ENCODE measurements at places on chromosomes 4 and X.

DNA sequence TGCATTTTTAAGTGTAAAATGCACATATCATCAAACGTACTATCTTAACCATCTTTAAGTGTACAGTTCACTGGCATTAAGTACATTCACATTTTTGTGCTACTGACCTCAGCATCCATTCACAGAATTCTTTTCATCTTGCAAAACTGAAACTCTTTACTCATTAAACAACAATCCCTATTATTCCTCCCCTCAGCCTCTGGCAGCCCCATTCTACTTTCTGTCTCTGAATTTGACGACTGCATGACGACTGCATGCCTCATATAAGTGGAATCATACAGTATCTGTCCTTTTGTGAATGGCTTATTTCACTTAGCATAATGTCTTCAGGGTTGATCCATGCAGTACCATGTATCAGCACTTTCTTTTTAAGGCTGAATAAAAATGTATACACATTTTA lies 38.7 kb downstream of the CNKSR2 start:
- peak; percentile 64 for DNase-seq

- no peak for DNase-seq
Measured at GRCh38 chr4:109040441-109040840, 262.0 kb downstream of the COL25A1 start.

DNA sequence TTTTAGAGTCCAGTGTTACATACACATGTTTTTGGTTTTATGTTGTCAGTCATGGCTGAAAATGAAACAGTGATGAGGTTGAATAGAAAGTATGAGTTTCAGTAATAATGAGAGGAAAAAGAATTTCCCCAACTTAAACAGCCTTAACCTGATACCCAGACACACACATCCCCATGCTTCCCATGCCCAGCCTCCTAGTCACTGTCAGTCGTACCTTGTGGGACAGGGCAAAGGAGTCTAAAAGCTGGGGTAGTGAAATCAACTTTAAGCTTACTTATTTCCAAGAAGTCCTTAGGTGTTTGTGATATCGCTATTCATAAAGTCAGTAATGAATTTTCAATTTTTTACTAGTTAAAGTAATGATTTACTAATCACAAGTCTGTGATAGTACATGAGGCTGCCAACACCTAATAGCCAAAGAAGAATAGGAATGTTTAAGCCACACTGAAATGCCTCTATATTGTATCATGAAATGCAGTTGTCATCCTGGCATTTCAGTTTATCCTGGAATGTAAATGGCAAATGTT lies 24.3 kb upstream of the GPR34 start:
- DNase-seq, result no peak

DNA sequence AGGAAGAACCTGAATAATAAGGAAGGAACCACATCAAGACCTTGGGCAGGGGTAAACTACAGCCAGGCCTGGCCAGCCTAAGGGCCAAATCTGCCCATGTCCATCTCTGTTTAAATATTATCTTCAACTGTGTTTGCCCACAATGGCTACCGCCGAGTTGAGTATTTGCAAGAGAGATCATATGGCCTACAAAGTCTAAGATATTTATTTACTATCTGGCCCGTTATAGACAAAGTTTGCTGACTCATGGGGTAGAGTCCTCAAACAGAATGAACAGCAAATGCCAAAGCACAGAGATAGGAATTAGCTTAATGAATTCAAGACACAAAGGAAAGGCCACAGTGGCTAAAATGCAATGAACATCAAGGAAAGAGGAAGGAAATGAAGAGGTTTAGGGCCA lies 44.8 kb downstream of the RPS6KA3 start:
- peak; percentile 4 for DNase-seq

- peak; percentile 58 for DNase-seq
Measured at GRCh38 chr4:23324021-23324690, 565.7 kb downstream of the PPARGC1A start.

DNA sequence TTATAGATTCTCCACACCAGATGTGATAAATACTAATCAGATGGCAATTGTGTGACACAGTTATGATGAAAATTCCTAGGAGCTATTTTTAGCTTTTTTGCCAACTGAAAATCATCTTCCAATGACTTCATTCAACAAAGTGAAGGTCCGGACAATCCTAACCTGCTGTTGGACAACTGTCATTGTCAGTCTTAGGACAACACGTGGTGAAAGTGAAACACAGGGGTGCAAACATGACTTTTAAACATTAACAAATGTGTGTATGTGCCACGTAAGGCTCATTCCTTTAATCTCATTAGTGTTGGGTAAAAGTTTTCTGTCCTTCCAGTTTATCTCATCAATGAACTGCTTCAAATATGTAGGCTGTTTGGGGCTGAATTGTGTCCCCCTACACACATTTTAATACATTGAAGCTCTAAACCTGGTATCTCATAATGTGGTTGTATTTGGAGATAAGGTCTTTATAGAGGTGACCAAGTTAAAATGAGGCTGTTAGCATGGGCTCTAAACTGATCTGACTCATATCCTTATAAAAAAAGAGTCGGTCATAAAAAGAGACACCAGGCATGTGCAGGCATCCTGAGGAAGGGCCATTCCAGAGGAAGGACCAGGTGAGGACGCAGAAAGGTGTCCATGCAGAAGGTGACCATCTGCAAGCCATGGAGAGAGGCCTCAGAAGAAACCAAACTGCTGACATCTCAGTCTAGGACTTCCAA lies 41.2 kb upstream of the SMAD1 start:
- DNase-seq, result no peak

DNA sequence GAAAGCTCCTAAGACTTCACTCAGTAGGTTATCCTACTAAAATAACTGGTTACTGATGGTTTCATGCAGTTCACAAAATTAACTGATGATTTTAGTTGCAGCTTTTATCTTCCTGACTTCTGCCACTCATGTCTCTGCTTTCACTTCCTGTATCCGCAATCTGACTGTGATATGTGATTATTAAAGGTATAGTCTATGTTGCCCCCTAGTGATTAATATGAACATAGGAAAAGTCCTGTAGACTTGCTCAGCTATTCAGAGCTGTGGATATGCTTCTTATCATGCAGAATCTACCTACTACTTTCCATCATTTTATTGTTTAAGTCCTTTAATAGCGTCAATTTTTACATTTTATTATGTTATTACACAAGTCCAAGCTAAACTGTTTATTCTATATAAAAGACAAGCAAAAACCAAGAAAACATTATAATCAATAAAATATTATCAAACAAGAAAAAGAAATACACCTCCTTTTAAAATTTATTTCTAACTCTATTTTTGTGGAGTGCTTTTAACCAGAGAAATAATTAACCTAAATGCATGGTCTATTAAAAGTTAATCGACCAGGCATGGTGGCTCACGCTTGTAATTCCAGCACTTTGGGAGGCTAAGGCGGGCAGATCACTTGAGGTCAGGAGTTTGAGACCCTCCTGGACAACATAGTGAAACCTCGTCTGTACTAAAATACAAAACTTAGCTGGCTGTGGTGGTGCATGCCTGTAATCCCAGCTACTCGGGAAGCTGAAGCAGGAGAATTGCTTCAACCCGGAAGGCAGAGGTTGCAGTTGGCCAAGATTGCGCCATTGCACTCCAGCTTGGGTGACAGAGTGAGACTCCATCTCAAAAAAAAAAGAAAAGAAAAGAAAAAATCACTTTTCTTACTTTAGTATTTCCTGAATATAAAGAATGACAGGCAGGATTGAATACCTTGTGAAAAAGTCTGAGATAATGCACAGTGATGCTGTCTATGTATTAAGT lies 40.4 kb upstream of the TLR2 start:
- peak; percentile 50 for DNase-seq

- DNase-seq, result peak; percentile 17
Measured at GRCh38 chrX:8988446-8988845, 45.5 kb downstream of the FAM9B start.

GRCh38 chr4:184392748-184393559 lies 81.4 kb downstream of the IRF2 start:
- no peak for DNase-seq

DNA sequence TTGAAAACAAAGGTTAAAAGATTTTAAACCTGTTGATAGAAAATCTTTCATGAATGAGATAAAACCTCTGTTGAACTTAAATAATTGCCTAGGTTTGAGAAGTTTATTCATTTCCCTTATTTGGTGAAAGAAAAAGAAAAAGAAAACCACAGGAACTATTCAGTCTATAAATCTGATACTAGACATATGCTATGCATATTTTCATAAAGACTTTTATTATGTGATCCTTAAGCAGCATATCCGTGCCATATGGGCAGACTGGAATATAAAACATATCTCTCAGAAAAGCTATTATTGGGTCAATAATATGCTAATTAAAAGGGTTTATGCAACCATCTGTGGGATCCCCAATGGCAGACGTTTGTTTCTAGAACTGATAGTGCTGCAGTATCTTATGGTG lies 178.7 kb downstream of the RASL11B start:
- DNase-seq, result no peak

GRCh38 chr4:103076747-103077347 lies at the start of gene SLC9B2:
TSS of gene SLC9B2 (minus strand) at chr4:103076761. CDS start at chr4:103067550, 9,211 bp downstream.
- no peak for DNase-seq

- no peak for DNase-seq
Measured at GRCh38 chrX:63275127-63275526, 76.0 kb downstream of the SPIN4 start.

DNA sequence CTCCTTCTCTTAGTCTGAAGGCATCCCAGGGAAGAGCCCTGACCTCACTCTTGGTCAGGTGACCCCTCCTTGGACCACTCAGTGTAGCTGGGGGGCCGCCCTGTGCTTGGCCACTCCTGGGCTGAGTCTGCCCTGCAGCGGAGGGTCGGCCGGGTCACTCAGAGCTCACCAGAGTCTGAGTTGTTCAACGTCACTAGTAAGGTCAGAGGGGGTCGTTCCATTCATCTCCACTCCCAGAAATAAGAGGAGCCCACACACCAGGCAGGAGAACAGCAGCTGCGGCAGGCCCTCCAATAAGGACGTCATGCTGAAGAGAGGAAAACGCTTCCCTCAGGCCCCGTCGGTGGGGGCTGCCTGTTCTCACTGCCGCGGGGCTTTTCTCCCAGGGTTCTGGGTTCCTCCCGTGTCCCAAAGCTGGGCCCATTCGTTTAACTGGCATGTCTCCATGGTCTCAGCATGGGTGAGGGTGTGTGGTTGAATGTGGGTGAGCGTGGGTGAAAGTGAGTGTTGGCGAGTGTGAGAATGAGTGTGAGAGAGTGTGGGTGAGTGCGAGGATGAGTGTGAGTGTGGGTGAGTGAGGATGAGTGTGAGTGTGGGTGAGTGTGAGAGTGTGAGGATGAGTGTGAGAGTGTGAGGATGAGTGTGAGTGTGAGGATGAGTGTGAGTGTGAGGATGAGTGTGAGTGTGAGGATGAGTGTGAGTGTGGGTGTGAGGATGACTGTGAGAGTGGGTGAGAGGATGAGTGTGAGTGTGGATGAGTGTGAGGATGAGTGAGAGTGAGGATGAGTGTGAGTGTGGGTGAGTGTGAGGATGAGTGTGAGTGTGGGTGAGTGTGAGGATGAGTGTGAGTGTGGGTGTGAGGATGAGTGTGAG lies 47.7 kb downstream of the ING2 start:
- DNase-seq, result no peak

DNA sequence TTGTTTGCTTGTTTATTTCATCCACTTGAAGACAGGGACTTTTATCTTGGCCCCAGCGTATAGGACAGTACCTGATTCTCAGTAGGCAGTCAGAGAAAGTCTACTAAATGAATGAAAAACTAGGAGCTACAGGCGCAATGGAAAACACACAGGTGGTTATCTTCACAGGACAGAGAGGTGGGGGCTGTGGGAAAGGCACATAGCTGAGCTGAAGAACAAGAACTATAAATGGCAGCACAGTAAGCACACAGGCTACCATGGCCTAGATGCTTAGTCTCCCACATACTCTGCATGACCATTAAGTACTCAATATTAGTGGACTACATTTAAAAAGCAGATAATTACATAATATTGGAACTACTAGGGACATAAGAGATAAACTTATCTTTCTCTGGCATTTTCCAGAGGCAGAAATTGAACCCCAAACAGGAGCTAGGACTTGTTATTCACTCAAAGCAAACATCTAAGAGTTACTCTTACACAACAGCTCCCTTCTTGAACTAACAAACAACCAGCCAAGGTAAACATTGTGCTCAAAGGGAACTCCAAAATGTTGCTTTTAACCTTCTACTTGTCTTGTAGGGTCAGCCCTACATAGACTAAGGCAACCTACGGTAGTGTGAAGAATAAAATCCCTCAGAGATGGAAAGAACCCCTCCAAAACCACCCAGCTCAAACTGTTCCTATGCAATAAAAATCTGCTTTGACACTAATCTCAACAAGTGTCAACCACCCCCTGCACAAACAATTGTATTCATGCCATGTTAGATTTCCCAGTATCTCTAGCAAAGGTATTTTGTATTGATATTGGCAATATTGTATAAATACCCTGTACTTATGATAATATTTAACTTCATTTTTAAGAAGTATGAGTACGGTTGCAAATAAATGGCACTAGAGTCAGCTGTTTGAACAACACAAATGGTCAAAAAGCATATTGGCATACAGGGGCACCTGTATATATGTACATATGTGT lies 593.6 kb downstream of the KLHL13 start:
- no peak for DNase-seq

- DNase-seq, result peak; percentile 66
Measured at GRCh38 chr4:76723924-76724323, 174.0 kb downstream of the SOWAHB start.

GRCh38 chrX:153321381-153322124 lies at the start of gene PNMA6F:
TSS of gene PNMA6F (minus strand) at chrX:153321767. CDS start at chrX:153320674, 1,093 bp downstream.
- no peak for DNase-seq

DNA sequence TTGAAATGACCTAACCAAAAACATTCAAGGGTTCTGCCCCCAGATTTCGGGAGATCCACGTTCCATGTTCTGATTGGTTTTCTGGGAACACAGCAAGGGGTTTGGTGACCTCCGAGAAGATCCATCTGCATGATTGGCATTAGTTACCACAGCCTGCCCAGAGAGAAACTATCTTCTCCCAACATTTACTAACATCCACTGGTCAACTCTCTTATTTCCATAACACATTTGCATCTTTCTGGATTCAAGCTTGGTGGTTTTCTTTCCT lies 15.6 kb downstream of the SHOX start:
- DNase-seq, result no peak

DNA sequence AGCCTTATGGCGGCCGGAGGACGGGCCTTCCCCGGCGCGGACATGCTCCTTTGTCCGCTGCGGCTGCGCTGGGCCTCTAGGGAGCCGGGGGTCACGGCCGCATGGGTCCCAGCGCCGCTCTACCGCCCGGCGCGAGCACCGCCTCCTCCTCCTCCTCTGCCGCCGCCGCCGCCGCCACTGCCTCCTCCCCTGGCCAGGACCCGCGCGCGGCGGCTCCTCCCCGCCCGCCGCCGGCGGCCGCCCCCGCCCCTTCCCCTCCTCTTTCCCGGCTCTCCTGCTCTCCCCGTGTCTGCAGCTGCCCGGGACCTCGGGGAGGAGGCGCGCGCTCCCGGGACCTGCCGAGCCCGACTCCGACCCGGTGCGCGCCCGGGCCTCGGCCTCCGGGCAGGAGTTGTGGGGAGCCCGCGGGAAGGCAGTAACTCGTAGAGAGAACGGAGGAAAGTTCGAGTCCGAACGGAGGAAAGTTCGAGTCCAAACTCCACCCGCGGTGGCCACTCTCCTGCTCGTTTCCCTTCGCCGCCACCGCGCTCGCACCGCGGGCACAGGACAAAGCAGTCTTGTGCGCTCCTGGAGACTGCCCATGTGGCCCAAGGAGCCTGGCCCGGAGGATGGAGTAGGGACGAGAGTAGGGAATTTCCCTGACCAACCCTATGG lies at the start of gene ADGRA3:
TSS of gene ADGRA3 (minus strand) at position 179 of the 654 bp plus-strand sequence. CDS start 282 bp downstream, outside the sequence.
- DNase-seq, result peak; percentile 90

Data from astrocyte of the hippocampus (primary cell).